ENCODE measurements at places on chromosomes 7 and 10.

GRCh38 chr7:4177001-4177400 is 505.1 kb upstream of the FOXK1 start:
- DNase-seq: no peak

DNA sequence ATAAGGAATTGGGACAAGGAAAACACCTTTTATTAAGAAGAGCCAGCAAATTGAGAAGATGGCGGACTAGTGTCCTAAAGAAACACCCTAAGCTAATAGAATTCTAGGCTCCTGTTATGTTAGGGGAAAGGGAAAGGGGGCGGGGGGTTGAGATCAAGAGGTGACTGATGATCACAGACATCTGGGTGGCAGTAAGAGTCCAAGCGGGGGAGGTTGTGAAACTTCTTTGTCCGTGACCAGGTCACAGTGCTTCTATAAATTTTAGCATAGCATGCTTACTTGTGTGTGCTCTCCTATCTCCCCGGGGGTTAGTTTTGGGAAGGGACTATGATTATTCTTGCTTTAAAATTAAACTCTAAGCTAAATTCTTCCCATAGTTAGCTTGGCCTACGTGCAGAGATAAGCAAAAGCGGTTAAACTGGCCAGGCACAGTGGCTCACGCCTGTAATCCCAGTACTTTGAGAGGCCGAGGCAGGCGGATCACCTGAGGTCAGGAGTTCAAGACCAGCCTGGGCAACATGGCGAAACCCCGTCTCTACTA is 262.1 kb downstream of the SKIDA1 start:
- DNase-seq: no peak

DNA sequence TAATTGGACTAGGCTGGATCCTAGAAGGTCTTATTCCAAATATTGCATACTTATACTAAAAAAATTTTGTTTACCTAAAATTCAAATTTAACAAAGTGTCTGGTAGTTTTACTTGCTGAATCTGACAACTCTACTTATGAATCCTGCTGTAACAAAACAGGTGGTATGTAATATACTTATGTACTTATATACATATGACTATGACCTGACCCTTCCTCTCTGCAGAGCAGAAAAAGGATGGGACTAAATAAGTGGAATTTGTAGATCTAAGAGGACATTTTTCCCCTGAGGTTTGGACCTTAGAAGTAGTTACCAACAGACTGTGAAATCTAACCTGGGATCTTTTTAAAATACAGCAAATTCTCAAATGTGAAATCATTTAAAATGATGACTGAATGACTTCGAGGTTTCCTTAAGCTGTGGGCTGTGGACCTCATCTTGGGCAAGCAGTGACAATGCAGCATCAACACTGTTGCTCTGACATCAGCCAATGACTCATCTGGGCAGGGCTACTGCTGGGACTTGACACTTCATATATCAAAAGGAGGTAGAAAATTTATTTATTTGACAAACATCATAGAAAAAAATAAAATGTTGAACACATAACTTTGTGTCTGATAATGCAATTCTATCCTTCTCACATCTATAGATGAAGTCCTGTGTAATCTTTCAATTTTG is 73.6 kb downstream of the RELN start:
- DNase-seq: no peak

GRCh38 chr7:76241141-76241540 is 39.4 kb downstream of the SRRM3 start:
- DNase-seq: no peak

DNA sequence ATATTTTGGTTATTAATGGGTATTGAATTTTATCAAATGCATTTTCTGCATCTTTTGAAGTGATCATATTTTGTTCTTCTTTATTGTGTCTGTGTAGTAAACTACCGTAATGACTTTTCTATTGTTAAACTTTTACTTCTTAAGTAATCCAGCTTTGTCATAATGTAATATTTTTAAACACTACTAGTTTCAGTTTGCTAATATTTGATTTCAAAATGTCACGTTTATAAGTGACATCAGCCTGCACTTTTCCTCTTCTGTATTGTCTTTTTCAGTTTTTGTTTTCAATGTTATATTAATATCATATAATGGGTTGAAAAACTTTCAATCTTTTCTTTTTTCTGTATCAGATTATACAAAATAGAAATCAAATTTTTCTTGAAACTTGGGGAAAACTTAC is 71.6 kb upstream of the ANKRD1 start:
- no peak for DNase-seq

GRCh38 chr10:96250349-96250748 is 21.0 kb downstream of the BLNK start:
- no peak for DNase-seq

- DNase-seq: no peak
These were observed 44.5 kb downstream of the PIK3AP1 start for GRCh38 chr10:96675846-96676245.

GRCh38 chr7:86664486-86664885 is 20.8 kb downstream of the GRM3 start:
- DNase-seq: no peak

- DNase-seq: no peak
These were observed 262.0 kb upstream of the FERD3L start for GRCh38 chr7:19407270-19407669.

DNA sequence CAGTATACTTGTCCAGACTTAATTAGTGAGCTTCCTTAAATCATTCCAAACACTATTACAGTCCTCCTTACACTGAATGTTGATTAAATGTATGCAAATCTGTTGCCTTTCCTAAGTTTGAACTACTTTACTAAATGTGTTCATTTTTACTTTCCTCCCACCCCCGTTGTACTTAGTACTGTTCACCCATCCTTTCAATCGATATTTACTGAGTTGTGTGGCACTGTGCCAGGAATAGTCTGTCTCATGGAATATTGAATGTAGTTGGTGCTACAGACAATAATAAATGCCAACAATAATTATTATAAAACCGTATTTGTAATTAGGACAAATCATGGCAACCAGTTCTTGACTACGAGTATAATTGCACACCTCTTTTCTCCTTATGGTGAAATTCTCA is 335.7 kb downstream of the GPR37 start:
- no peak for DNase-seq

DNA sequence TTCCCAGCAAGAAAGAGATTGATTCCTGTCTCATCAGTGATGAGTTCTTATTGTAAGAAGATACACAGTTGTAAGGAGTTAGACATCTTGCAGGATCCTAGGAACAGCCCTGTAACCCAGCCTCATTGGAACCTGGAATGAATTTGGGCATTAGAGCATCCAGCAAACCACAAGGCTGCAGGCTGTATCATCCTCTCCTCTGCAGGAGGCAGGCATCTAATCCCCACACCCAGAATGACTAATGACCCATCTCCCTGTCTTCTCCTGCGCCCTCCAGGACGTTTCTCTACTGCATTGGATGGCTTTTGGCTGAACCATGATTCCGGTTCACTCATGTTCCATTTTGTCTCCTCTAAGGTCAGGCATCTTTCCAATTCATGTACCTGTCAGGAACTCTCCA is 233.9 kb downstream of the POU6F2 start:
- no peak for DNase-seq

All from NCI-H1436 (cell line).